ENCODE measurements at places on chromosomes 1 and 21.

DNA sequence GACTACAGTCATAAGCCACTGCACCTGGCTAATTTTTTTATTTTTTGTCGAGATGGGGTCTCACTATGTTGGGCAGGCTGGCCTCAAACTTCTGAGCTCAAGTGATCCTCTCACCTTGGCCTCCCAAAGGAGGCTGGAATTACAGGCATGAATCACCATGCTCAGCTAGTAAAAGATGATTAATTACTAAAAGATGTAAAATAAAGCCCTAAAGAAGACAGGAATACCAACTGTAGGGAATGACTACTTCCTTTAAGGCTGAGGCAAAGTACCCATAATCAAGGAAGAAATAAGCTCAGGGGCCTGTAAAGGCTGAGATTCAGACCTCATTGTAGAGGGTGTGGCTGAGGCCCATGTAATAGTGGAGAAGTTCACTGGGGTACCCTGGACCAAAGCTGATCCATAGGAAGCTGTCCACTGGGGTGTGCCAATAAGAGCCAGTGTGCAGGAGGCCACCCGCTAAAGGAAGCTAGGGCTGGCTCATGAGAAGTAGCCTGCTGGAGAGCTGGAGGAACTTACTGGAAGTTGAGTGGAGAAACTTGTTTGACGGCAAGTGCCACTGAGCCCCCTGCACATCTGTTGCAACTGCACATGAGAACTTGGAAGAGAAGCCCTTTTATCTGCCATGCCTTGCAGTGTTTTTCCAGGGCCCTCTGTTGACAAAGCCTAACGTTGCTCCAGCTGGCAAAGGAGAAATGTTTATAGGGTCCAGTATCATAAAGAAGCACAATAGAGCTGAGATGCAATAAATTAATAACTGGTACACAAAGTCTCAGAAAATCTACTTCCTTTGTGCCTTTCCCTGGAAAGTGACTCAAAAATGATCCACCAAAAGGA lies 17.8 kb upstream of the SERTAD4 start:
- DNase-seq, result no peak

DNA sequence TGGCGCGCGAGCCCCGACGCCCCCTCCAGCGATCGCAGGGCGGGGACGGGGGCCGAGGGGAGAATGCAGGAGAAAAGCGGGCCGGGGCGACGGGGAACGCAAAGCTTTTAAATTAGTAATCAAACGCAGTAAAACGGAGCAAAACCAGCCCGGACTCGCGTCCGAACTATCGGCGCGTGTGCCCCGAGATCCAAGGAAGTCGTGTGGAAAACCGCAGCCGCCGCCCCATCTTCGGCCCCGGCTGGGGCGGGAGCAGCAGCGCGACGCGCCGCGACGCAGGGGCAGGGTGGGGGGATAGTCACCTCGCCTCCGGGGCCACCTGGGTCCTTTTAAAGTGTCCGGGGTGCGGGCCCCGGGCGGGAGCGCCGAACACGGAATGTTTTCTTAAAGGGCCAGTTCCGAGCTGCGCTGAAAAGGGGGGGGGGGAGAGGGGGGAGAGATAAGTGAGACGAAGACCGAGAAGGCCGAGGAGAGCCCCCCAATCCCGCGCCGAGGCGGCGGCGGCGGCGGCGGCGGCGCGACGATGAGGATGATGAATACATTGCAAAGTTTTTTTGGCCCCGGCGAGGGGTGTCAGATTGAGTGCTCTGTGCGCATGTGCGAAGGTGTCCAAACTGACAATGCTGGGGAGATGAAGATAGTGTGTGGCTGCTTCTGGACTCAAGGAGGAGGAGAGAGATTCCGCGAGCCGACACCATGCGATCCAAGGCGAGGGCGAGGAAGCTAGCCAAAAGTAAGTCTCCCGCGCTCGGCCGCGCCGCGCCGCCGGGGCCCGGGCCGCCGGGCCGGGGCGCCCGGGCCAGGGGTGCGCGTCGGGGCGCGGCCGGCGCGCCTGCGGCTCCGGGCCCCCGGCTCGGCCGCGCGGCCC lies at the start of gene PRDM16:
TSS of gene PRDM16 (plus strand) at position 640 of the 868 bp plus-strand sequence. CDS start at position 697, 57 bp downstream.
- no peak for DNase-seq

DNA sequence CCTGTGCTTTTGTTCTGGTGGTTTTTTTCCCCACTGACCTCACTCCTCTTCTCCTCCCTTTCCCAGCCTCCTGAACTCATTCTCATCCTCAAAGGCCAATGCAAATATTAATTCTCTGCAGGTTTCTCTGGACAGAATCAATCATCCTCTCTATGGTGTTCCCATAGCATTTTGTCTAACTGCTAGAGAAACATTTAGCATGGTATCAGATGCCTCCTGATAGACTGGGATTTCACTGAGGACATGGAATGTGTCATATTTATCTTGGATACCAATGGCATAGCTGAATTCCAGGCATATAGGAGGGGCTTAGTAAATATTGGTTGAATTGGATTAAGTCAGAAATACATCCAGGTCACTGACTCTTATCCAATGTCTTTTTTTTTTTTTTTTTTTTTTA lies 46.1 kb upstream of the SRP9 start:
- DNase-seq, result no peak

DNA sequence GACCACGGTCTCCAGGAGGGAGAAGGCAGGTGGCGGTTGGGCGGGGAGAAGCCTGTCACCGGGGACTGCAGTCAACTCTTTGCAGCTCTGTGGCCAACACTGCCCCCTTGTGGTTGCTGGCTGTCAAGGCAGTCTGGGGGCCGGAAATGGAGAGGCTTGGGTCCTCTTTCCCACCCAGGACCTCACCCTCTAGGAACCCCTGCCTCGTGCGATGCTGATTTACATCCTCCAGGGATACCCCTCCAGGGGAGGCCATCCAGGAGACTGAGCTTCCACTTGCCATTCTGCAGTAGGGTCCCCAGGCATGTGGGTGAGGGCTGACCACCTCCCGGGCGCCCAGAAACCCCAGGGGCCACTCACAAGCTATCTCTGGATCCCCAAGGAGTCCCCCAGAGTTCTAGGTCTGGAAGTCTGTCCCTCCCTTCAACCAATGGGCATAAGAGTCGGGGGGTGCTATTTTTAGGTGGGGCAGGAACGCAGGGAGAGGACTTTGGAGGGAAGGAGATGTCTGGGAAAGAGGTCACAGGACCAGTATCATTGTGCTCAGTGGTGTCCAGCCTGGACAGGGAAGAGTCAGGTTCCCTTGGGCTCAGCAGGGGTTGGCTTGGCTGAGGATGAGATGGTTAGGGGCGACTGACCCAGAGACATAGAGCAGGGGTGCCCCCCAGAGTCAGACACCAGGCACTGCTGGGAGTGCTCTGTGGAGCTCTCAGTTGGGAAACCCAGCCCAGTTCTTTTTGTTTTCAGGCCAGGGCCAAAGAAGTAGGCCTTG lies 7.1 kb upstream of the GPR61 start:
- DNase-seq, result peak; percentile 91

DNA sequence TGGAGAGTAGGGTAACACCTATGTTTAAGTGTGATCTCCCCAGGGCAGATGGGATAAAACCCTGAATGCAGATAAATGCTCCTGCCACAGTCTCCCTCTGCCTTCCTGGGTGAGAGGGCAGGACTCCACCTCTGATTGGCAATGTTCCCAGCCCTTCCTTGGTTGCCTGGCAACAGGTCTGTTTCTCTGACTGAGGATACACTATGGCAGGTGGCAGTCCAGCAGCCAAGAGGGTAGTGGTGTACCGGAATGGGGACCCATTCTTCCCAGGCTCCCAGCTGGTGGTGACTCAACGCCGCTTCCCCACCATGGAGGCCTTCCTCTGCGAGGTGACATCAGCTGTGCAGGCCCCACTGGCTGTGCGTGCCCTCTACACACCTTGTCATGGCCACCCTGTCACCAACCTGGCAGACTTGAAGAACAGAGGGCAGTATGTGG lies at the start of gene DCDC2B:
TSS of gene DCDC2B (plus strand) at position 199 of the 438 bp plus-strand sequence. CDS start at position 204, 5 bp downstream.
- DNase-seq, result peak; percentile 33

- no peak for DNase-seq
Measured at GRCh38 chr1:77120950-77121349, 98.3 kb downstream of the PIGK start.

- peak; percentile 23 for DNase-seq
Measured at GRCh38 chr1:183093786-183094298, 70.6 kb downstream of the LAMC1 start.

- DNase-seq, result no peak
Measured at GRCh38 chr21:25133939-25134338, 473.3 kb downstream of the MRPL39 start.

GRCh38 chr21:34335316-34335715 lies 28.5 kb upstream of the KCNE2 start:
- DNase-seq, result no peak

DNA sequence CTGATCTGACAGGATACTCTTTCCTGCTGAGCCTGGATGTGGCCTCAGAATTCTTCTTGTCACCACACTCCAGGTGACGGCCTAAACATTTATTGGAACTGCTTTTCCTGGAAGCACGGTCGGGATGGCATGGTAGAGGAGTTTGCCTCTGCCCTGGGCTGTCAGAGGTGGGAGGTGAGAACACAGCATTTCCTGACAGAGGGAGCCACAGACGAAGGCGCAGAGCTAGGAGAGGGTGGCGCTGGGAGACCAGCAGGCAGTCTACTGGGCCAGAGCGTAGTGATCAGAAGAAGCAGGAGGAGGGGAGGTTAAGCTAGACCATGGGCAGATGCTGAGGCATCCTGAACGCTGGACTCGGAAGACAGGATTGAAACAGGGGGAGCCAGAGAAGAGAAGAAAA lies 153.5 kb upstream of the COA6 start:
- no peak for DNase-seq

All from iPS-NIHi11 (cell line).